ENCODE measurements at places on chromosomes 3 and 15.

- no peak overlapping the region for H3K27ac ChIP-seq
- no peaks in the 10 kb centered on the region for H3K27me3 ChIP-seq
- no peak for DNase-seq
- no peaks in the 10 kb centered on the region for H3K36me3 ChIP-seq
- no peak overlapping the region for H3K4me3 ChIP-seq
Measured at GRCh38 chr3:191391861-191392808, 61.8 kb upstream of the UTS2B start.

DNA sequence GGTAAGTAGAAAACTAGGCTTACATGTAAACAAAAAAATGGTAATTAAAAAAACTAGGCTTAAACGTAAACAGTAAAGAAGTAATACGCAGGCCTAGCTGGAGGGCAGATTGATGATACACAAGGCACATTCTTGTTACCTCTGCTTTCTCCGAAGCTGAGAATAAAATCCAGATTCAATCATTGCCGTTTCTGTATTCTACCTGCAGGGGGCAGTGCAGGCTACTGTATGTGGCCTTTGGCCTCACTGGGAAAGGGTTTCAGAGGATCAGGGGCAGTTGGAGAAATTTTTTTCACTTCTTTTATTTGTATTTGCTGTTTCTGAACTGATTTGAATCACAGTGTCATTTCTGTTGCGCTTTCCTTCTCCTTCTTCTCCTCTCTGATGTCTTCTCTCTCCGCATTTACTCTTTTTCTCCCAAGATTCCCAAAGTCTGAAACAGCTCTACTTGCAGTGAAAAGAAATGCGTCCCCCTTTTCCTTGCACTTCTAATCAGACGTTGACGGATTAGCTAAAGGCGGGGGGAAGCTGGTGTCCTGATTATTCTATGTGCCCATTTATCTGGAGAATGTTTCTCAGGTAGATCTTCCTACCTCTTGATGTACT, 67.1 kb upstream of the MCTP2 start:
- peaks cover 11% of the 10 kb centered on the region for H3K27me3 ChIP-seq
- H3K4me1 ChIP-seq = peaks cover 9% of the 10 kb centered on the region
- H3K27ac ChIP-seq = no peak overlapping the region
- H3K36me3 ChIP-seq = no peaks in the 10 kb centered on the region
- no peak overlapping the region for H3K4me3 ChIP-seq
- peak; percentile 69 for DNase-seq

DNA sequence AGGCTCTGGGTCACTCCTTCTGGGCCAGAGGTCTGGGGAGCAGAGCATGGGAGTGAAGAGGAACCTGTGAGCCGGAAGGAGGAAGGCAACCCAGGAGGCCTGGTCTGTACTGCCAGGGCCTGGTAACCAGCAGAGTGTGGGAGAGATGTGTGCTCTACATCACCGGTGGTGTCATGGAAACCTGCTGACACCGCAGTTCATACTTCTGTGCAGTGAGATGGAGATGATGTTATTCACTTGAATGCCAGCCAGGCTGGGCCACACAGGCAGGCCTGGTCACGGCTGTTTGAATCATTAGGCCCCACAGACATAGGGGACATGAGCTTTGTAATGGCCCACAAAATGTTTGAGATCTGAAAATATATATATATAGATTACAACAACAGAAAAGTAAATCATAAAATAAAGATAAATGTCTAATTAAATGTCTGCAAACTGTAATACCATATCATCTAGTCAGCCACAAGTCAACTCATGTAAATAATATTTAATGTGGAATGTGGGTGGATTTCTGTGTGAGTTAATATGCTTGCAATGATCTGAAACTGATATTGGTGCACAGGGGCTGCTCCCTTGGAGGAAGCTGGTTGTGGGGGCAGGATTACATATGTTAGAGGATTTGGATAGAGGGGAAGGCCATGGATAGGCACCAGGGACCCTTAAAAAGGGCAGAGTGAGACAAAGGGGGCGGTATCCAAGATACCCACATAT, 108.5 kb upstream of the PFN2 start:
- H3K4me3 ChIP-seq = no peak overlapping the region
- H3K27me3 ChIP-seq = no peaks in the 10 kb centered on the region
- no peak for DNase-seq
- no peaks in the 10 kb centered on the region for H3K4me1 ChIP-seq
- H3K27ac ChIP-seq = no peak overlapping the region

DNA sequence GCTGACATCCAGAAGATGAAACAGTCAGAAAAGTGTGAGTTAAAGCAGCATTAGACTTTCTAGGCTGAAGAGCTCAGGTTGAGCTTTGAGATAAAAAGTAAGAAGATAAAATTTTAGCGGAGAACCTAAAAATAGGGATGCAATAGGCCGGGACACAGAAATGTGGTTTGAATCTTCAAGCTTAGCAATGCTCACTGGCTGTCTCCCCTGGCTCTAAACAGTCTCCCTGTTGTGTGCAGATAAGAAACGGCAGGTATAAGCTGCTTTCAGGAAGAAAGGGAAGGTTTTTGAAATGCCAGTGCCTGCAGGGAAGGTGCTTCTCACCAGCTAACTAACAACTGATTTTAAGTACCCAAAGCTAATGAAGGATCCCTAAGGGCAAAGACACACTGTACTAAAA, 718.7 kb upstream of the SGO1 start:
- H3K27ac ChIP-seq = no peak overlapping the region
- no peaks in the 10 kb centered on the region for H3K27me3 ChIP-seq
- no peak overlapping the region for H3K4me3 ChIP-seq
